ENCODE measurements at places on chromosomes 2 and 18.

DNA sequence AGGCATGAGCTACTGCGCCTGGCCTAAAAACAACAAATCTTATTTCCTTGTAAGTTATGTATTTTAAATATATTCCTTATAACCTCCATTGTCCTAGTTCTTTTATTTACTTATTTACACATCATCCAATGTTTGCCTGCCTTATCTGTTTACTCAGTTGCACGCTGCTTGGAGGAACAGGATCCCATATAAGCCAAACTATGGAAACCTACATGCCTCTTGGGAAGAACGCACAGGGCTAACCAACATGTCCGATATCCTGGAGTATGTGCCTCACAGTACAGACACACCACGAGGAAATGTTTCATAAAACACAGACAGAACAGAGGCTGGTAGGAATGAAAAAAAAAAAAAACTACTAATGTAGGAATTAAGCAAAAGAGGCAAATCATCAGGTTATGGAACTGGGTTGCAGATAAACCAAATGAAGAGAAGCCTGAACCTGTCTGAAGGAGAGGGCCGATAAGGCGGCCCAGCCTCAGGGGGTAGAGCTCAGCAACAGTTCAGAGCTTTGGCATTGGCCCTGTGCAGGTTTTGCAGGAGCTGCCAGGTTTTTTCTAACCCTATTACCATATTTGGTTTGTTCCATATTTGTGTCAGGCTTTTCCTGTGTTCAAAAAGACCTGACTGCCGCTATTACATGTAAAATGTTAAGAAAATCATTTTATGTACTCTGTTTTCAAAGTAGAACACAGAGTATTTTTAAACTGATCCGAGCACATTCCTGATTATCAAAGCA, 19.9 kb upstream of the SP3 start:
- DNase-seq = no peak

DNA sequence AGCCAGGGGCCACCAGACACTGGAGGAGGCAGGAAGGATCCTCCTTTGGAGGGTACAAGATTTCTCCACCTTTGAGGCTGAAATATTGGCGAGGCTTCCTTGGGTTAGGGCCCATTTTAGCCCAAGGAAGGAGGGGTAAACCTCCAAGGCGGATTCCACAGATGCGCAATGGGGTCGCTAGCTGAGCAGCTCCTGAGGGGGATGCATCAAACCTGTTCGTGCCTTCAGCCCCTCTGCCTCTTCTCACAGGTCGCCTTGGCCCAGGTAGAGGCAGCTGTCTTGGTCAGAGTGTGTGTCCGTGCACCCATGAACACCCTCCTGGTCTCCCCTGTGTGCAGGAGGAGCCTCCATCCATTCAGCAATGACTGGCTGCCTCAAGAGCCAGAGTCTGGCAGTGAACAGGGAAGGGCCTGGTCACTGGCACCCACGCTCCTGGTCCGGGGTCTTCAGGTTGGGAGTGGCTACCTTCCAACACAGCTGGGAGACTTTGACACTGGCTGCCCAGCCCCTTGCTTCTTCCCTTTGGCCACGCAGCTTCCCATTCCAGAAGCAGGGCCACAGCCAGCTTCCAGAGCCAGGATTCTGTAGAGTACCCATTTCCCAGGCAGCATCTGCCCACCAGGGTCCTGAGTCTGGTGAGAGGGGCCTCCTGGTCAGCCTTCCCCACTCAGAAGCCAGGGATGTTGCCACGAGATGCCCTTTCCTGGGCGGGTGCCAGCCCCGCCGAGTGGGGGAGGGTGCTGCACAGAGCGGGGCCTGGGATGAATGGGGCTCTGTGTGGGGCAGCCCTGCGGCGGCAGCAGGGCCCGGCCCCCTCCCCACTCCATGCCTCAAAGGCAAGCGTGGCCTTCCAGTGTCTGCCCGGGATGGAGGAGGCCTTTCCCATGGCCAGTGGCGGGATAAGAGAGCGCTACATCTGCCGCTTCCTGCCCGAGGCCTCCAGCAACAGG, 95.8 kb upstream of the GPC1 start:
- no peak for DNase-seq

DNA sequence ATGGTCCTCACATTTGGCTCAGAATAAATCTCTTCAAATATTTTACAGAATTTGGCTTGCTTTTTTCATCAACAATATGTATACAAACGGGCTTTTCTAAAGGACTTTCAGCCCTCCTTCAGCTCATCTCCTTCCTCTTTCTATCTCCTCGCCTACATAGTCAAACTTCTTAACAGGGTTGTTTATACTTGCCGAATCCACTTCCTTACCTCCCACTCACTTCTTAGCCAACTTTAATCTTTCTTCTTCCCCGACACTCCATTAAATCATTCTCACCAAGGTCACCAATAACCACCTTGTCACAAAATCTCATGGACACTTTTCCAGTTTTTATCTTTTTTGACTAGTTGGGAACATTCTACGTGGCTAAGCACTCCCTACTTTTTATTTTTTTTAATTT, 325.2 kb downstream of the PLCL1 start:
- DNase-seq = no peak

DNA sequence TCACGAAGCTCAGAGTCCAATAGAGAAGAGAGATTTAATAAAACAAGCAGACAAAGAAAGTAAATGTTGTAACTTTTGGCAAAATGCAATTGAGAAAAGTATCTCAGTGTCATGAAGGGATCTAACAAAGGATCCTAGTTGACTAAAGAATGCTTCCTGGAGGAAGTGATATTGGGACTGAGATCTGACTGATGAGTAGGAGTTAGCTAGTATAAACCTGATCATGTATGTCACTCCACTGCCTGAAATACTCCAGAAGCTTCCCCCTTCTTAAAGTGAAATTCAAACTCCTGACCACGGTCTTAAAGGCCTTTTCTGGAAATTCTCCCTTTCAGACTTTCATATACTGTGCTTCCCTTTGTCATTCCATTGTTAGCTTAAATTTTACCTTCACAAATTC, 1102.4 kb upstream of the ZEB2 start:
- DNase-seq = no peak

DNA sequence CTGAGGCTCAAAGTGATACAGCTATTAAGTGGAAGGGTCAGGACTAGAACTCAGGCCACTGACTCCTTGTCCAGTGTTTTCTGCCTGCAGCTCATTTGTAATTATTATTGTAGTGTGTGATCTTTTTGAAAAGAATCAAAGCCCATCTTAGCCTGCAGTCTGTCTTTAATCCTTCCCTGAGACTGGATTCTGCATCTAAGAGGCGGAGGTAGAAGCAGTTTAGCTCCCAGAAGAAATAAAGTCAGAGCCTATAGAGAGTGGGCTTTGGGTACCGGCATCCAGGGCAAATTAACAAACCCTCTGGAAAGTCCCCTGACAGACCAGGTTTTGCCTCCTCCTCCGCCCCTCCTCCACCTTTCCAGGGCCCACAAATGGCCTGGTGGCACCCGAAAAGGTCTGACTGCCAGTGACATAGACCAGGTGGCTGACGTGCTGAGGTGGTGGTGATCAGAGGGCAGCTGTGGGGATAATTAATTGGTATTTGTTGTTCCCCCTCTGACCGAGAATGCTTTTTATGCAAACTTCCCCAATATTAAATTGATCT, 2.2 kb upstream of the RAX start:
- DNase-seq = no peak
